ENCODE measurements at places on chromosomes 3 and 15.

DNA sequence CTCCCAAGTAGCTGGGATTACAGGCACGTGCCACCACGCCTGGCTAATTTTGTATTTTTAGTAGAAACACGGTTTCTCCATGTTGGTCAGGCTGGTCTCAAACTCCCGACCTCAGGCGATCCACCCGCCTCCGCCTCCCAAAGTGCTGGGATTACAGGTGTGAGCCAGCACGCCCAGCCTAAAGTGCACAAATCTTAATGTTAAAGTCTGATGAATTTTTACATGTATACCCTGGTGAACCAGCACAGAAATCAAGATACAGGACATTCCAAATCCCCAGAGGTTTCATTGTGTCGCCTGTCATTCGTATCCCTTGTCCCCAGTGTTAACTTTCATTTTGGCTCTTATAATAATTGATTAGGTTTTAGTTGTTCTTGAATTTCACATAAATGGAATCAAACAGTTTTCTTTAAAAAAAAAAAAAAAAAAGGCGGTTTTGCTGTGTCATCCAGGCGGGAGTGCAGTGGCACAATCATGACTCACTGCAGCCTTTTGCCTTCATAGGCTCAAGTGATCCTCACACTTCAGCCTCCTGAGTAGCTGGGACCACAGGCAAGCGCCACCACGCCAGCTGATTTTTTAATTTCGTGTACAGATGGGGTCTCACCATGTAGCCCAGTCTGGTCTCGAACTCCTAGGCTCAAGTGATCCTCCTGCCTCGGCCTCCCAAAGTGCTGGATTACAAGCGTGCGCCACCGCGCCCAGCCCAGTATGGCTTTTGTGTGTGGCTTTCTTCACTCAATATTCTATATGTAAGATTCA is 1.5 kb upstream of the TM4SF19 start:
- no peak for DNase-seq

DNA sequence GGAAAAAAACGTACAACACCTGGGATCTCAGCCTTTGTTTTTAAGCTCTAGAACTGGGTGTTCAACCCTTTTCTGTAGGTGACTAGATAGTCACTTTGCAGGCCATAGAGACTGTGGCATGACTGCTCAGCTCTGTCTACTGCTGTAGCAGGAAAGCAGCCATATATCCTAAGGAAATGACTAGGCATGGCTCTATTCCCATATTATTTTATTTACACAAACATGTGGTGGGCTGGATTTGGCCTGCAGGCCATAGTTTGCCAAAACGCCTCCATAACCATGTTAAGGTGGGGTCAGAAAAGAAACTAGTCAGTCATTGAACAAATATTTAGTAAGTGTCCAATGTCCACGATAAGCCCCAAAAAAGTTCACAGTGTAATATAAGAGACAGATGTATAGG is 452.5 kb downstream of the MCTP2 start:
- DNase-seq = no peak

DNA sequence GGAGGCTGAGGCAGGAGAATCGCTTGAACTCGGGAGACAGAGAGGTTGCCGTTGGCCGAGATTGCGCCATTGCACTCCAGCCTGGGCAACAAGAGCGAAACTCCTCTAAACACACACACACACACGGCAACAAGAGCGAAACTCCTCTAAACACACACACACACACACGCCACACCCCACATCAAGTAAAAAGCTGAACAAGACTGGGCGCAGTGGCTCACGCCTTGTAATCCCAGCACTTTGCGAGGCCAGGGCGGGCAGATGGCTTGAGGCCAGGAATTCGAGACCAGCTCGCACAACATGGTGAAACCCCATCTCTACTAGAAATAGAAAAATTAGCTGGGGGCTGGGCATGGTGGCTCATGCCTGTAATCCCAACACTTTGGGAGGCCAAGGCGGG is 49.0 kb downstream of the HOMER2 start:
- no peak for DNase-seq

DNA sequence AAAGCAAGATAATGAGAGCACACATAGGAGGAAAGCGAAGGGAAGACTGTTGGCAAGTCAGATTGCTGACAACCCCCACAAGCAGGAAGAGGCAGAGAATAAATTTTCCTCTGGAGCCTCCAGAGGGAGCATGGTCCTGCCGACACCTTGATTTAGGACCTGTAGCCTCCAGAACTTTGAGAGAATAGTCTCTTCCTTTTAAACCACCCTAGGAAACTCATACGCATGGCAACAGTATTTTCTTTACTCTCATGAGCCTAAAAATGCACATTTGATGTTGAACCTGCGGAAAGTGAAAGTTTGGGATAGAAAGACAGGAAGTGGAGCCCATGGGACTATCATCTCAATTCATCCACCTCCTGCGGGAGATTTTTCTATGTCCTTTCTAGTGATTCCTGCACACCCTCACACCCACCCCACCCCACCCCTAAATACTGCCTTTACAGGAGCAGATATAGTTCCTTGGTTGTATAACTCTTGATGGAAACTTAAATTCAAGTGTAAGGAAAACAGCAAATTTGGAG is 116.7 kb upstream of the LPP start:
- DNase-seq = no peak

- no peak for DNase-seq
These were observed 11.1 kb upstream of the HHATL start for GRCh38 chr3:42713747-42714146.

- no peak for DNase-seq
These were observed 26.7 kb downstream of the CIP2A start for GRCh38 chr3:108562565-108562964.

DNA sequence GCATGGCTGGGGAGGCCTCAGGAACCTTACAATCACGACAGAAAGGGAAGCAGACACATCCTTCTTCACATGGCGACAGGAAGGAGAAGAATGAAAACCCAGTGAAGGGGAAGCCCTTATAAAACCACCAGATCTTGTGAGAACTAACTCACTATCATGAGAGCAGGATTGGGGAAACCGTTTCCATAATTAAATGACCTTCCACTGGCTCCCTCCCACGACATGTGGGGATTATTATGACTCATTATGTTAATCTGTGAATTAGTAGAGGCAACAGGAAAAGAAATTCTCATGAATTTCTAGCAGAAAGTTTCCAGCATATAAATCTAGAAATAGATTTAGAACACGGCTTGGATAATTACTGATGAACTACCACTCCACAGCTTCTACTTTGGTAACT is 937.3 kb downstream of the ROBO1 start:
- no peak for DNase-seq

- DNase-seq = no peak
These were observed 163.2 kb downstream of the STT3B start for GRCh38 chr3:31696009-31696297.

GRCh38 chr3:28590860-28591259 is 242.2 kb upstream of the AZI2 start:
- DNase-seq = no peak

DNA sequence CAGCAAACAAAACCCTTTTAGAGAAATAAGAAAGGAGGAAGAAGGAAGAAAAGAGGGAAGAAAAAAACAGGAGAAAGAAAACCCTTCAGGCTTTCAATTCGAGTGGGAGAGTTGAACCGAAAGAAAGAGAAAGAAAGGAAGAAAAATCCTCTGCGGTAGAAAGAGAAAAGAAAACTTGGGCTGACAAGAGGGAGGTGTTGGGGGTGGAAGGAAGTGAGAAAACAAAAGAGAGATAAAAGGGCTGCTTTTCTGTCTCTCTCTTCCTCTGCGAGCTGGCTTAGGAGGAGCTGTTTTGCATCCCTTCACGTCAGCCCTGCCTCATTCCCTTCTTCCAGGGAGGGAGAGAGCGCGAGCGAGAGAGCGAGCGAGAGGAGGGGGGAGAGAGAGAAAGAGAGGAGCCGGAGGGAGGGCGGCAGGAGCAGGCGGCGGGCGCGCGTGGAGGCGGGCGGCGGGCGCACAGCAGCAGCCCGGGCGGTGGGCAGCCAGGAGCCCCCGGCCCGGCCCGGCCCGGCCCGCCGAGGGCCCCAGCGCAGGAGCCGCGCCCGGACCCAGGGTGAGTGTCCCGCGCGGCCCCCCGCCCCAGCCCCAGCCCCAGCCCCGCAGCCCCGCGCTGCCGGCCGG is at the start of gene ZNF710:
ZNF710 (plus strand) TSS at position 263 of the 621 bp plus-strand sequence. CDS start 65,814 bp downstream, outside the sequence.
- peak; percentile 51 for DNase-seq

DNA sequence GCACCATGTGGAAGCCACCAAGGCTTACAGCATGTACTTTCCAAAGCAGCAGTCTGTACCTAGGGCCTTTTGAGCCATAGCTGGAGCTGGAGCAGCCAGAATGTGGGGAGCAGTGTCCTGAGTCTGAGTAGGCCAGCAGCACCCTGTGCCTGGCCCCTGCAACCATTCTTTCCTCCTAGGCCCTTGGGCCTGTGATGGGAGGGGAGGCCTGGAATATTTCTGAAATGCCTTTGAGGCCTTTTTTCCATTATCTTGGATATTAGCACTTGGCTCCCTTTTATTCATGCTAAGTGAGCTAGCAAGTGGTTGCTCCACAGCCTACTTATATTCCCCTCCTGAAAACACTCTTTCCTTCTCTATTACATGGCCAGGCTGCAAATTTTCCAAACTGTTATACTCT is 28.1 kb downstream of the TRIM42 start:
- DNase-seq = no peak

DNA sequence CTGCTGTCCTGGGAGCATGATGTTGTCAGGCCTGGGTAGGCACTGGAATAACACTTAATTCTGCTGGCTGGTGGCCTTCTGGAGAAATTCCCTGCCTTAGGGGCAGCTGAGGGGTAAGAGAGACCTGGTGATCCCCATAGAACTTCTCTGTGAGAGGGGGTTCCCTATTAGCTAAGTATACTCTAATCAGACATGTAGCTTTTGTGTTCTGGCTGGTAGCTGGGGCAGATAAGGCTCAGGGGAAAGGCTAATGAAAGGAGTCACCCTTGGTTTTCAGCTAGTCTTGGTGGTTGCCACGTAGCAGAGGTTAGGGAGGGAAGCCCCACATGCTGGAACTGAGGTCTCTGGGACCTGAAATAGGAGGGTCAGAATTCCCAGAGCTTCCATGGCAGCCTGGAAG is 952 bp upstream of the HDDC3 start:
- DNase-seq = no peak

DNA sequence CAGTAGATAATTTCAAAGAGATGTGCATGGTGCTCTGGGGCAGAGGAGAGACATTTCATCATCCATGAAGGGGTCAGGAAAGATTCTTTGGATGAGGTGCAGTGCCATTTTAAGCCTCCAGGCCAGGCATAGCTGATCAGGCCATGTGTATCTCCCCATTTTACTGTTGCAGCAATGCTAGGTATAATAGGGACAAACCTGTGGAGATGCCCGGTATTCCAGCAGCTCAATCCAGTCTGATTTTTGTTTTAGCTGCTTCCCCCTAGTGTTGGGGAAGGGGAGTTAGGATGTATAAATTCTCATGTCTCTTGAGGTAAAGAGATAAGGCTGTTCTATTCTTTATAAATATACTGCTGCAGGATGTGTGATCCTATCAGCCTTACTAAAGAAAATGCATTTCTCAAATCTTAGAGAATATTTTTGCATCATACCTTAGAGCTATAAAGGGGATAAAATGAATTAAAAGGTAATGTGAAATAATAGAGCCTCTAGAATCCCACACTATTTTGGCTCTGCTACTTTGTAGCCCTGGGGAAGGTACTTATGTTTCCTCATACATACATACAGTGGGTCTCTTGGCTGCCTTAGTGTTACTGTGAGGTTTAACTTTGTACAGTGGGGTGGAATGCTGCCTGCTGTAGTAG is 5.2 kb downstream of the CDV3 start:
- no peak for DNase-seq

DNA sequence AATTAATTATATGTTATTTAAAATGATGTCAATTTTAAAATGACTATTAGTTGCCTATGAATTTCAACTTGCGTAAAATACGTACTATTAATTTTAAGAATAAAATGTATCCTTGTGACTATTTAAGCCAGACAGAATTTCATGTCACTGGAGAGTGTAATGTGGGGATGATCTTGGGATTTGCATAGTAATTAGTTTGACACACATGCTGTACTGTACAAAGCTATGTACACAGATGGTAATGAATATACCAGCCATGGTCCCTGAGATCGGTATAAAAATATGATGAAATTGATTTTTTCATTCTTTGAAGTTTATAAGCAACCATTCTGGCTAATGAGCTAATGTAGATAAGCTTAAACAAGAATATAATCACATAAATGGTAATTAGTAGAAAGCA is 134.4 kb upstream of the ROBO1 start:
- DNase-seq = no peak

GRCh38 chr3:53716998-53717397 is 129.2 kb downstream of the CHDH start:
- DNase-seq = no peak

DNA sequence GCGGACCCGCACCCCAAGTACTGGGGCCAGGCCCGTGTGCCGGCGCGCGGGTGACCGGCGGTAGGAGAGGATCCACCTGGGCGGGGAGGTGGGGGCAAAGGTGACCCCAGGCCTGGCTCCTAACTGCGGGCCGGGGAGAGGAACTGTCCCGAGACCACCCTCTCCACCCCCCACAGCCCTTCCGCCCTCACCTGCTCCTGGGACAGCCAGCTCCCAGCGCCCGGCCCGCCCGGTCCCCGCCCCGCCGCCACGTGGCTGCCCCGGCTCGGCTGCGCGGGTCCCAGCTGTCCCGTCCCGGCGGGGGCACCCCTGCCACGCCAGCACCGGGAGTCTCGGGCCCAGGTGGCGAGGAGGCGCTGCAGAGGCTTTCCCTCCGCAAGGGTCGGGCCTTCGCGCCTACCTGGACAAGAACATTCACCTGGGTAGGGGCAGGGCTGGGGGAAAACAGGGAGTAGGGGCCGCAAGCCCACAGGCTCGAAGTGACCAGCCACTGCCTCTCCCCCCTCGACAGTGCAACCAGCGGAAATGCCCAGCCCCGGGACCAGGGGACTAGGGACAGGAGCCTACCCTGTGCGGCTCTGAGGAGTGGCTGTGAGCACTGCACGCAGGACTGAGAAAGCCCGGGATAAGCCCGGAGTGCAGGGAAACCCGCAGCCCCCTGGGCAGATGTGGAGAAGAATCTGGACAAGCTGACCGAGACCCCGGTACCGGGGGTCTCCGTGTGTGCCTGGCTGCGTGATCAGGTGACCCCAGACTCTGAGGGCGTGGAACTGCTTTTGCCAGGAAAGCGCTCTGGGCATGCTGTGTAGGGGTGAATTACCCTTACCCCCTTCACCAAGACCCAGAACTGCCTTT is at the start of gene SLC12A8:
SLC12A8 (minus strand) TSS at position 240 of the 855 bp plus-strand sequence. CDS start 1,399 bp downstream, outside the sequence.
- no peak for DNase-seq

DNA sequence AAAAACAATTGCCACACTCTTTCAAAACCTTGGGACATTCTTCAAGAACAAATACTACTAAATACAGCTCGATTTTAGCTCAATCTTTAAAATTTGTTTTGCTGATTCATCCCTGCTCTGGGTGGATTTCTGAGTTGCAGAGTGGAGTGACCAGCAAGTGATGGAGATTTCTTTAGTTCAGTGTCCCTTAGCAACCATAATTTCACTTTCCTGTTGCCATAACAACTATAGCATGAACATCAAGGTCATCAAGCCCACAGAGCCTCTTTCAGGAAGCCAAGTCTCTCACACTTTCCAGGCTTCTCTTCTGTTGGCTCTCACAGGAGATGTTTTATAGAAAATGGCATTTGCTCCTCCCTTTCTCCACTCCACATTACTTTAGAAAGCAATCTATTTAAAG is 597.2 kb upstream of the ADAMTS9 start:
- no peak for DNase-seq

All from GM06990 (cell line).